ENCODE measurements at places on chromosomes 16 and 17.

GRCh38 chr17:33124871-33125551 lies 133.4 kb downstream of the SPACA3 start:
- H3K4me3 ChIP-seq, result no peak overlapping the region
- H3K36me3 ChIP-seq, result no peaks in the 10 kb centered on the region
- H3K27ac ChIP-seq, result no peak overlapping the region
- peaks cover 34% of the 10 kb centered on the region for H3K27me3 ChIP-seq

DNA sequence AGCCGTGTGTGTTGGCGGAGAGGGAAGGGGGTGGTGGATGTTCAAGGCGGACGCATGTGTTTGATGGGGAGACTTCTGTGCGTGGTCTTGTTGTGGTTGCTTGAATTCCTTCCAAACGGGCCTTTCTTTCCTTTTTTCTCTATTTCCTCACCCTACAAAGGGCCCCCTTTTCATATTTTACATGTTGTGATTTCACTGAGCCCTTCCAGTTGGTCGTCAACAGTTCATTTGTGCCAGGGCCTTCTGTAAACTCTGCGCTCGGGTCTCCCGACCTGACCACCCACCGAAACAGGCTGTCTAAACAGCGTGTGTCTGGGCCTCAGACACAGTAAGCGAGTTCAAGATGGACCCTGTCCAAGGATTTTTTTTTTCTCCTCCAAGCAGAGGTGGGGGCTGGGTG lies 228.4 kb downstream of the IRF8 start:
- H3K27me3 ChIP-seq, result peaks cover 17% of the 10 kb centered on the region
- peaks cover 18% of the 10 kb centered on the region for H3K4me1 ChIP-seq
- no peak for DNase-seq
- H3K27ac ChIP-seq, result no peak overlapping the region

DNA sequence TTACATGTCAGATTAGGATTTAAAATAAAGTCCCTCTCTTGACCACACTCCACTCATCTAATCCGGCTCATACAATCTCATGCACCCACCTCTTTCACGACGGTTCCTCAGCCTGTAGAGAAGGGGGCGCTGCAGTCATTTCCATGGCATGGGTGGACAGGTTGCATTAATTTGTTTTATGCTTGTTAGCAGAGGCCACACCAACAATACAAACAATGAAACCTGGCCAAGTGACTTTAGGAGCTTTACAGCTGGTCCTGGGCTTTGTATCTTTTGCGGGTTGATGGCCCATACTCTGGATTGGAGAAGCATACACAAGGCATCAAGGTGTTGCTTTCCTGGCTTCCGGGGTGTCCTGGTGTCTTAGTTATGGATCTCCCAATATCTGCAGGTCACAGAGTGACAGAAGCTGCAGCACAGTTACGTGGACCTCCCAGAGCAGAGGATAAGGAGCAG lies 9.7 kb upstream of the SNF8 start:
- H3K27me3 ChIP-seq, result peaks cover 6% of the 10 kb centered on the region
- H3K36me3 ChIP-seq, result no peaks in the 10 kb centered on the region
- H3K4me1 ChIP-seq, result peaks cover 8% of the 10 kb centered on the region
- no peak overlapping the region for H3K4me3 ChIP-seq
- no peak overlapping the region for H3K27ac ChIP-seq
- DNase-seq, result no peak

DNA sequence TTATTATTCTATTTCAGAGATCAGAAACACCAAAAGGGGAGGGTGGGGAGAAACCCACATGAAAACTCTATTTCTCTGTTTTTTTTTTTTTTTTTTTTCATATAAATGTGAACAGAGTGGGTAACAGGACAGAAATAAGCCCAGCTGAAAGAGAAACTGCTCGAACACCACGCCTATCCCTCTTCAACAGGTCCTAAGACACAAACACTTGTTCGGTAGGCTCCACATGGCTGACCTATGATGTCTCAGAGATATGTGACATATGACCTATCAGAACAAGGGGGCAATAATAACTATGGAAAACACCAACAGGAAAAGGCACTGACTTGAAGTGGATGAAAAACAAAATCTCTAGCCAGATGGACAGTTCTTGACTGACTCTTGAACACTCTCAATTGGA lies 44.8 kb downstream of the PARN start:
- no peak overlapping the region for H3K27ac ChIP-seq
- no peak overlapping the region for H3K4me3 ChIP-seq
- no peaks in the 10 kb centered on the region for H3K27me3 ChIP-seq

- H3K4me1 ChIP-seq, result no peaks in the 10 kb centered on the region
- peaks cover 16% of the 10 kb centered on the region for H3K27me3 ChIP-seq
- H3K36me3 ChIP-seq, result no peaks in the 10 kb centered on the region
- H3K27ac ChIP-seq, result no peak overlapping the region
- no peak for DNase-seq
Observed at GRCh38 chr16:74759564-74759963, 15.1 kb downstream of the FA2H start.

DNA sequence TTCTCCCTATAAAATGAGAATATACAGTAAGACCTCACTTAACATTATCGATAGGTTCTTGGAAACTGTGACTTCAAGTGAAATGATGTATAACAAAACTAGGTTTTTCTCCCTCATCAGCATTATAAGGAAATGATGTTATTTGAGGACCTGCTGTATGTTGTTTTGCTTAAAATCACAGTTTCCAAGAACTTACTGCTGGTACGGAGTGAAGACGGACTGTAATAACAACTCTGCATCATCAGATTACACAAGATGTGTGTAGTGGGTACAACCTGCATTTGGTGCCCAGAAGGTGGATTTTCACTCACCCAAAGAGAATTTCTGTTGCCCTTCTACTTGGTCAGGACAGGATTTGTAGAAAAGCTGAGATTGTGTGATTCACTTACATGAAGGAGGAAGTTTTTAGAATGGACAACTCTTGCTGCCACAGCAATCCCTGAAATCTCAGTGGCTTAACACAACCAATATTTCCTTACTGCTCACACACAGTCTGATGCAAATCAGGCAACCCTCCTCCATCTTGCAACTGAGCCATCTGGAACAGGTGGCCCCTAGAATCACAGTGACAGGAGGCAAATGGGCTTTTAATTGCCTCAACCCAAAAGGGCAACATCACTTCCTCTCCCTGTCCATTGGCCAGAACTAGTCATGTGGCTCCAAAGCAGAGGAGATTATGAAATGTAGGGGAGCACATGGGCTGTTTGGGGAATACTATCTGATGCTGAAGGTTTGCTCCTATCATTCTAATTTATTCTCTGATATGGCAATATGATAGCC lies 67.6 kb upstream of the CACNG5 start:
- H3K4me3 ChIP-seq, result no peak overlapping the region
- H3K27ac ChIP-seq, result no peak overlapping the region
- DNase-seq, result no peak
- no peaks in the 10 kb centered on the region for H3K27me3 ChIP-seq
- peaks cover 4% of the 10 kb centered on the region for H3K4me1 ChIP-seq
- H3K36me3 ChIP-seq, result no peaks in the 10 kb centered on the region

- peaks cover 9% of the 10 kb centered on the region for H3K36me3 ChIP-seq
- H3K27ac ChIP-seq, result peak overlapping the region; percentile 62
- no peak for DNase-seq
- no peaks in the 10 kb centered on the region for H3K27me3 ChIP-seq
Observed at GRCh38 chr16:29698042-29698441, 19.1 kb downstream of the QPRT start.

DNA sequence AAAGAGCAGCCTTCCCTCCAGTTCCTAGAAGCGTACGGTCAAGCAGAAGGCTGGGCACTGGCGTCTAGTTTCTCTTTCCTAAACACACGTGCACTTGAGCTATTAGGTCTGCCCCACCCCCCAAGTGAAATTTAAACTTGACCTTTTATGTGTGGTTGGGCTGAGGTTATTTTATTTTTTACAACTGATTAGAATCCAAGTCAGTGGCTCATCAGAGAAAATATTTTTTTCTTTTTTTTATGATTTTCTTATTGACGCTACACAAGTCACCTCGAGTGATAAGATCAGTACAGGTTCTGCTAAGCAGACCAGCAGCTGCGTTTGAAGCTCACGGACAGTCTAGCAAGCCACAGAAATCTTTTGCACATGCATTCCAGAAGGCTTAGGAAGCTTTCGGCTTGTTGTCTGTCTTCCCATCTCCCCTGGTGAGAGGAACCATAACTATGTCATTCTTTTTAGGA lies 95.1 kb downstream of the ZFHX3 start:
- peaks cover 43% of the 10 kb centered on the region for H3K36me3 ChIP-seq
- H3K27me3 ChIP-seq, result no peaks in the 10 kb centered on the region
- H3K4me3 ChIP-seq, result peak overlapping the region; percentile 16
- no peak for DNase-seq
- H3K4me1 ChIP-seq, result peaks cover 48% of the 10 kb centered on the region
- peak overlapping the region; percentile 72 for H3K27ac ChIP-seq

- no peaks in the 10 kb centered on the region for H3K4me1 ChIP-seq
- no peaks in the 10 kb centered on the region for H3K36me3 ChIP-seq
- H3K27ac ChIP-seq, result no peak overlapping the region
- no peaks in the 10 kb centered on the region for H3K27me3 ChIP-seq
- no peak for DNase-seq
Observed at GRCh38 chr17:62180772-62181171, 115.7 kb upstream of the MED13 start.
